ENCODE measurements at places on chromosomes 16 and 17.

DNA sequence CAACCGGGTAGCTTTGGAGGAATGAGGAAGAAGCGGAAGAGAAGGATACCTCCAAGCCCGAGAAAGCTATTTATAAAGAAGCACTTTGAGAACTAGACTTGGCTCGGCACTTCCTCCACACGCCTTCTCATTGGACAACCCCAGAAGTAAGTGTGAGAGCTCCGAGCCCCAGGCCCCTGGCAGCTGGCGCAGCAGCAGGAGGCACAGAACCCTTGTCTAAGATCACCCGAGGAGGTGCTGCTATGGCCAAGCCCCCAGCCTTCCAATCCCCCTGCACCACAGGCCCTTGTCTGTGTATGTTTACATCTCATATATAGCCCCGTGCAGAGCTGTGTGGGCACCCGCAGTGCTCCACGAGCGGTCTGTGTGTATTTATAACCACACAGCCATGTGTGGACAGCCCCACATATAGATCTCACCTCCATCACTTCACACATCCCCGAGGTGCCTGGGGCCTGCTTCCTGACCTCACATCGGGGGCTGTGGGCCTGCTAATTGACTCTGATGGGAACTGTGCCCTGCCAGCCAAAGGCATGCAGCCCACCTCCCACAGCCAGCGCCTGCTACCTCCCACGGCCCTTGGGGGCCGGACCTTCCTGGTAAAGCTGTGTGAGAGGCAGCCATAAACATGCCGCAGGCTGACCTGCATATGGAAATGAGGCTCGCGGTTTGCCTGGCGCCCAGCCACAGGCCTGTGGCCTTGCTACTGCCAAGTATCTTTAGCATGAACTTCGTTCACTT, 96.1 kb downstream of the C17orf67 start:
- no peak for DNase-seq

- DNase-seq: no peak
These were observed 20.6 kb downstream of the MYL4 start for GRCh38 chr17:47229535-47230443.

DNA sequence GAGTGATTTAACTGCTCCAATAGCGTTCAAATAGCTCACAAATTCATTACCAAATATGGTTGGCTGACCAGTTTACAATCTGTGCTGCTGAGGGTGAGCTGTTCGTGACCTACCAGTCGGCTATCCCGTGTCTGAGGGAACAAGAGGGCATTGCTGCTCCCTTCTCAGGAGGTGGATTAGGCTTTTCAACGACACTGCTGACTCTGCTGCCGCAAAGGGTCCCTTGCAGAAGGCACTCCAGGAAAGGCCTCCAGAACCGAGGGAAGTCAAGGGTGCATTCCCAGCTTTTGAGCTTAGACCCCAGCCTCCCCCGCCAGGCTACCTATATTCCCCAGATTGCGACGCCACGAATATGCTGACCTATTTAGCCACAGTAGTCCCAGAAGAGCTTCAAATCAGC, 32.3 kb downstream of the GJC1 start:
- DNase-seq: no peak

DNA sequence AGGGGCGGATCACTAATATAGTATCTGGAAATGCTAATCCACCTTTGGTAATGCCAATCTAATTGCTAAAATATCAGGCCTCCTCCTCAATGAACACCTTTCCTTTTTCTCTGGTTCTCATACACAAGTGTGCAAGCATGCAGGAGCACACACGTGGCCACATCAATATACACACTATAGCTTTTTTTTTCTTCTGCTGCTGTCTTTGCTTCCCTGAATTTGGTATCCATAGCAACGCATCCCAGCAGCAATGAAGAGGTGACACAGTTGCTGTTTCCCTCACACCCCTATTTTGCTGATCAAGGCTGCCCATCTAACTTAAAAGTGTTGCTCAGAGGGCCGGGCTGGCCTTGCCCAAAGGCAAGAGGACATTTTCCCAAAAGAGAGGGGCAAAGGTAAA, 15.4 kb downstream of the NOG start:
- DNase-seq: no peak

GRCh38 chr17:46790216-46790615, 28.3 kb downstream of the WNT3 start:
- DNase-seq: no peak

DNA sequence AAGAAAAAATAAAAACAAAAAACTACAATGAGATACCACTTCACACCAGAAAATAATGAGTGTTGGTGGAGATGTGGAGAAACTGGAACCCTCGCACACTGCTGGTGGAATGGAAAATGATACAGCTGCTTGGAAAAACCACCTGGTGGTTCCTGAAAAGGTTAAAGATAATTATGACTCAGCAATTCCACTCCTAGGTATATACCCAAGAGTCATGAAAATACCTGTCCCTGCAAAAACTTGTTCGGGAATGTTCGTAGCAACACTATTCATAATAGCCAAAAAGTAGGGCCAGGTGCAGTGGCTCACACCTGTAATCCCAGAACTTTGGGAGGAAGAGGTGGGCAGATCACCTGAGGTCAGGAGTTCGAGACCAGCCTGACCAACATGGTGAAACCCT, 8.1 kb upstream of the ITGAE start:
- DNase-seq: no peak

DNA sequence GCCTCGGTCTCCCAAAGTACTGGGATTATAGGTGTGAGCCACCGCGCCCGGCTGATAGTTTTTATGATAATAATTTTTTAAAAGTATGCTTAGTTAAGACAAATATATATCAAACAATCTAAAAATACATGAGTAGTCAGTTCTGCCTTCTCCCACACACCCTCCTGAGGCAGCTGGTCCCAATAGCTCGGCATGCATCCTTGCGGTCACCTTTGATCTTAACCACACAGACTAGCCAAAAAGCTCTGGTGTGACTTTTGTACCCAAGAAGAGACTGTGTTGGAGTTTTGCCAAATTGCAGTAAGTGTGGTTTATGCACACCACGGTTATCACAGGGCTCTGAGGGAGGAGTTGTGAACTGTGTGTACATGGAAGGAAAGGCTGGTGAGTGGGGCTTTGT, 25.6 kb downstream of the ATP6V0A1 start:
- no peak for DNase-seq

DNA sequence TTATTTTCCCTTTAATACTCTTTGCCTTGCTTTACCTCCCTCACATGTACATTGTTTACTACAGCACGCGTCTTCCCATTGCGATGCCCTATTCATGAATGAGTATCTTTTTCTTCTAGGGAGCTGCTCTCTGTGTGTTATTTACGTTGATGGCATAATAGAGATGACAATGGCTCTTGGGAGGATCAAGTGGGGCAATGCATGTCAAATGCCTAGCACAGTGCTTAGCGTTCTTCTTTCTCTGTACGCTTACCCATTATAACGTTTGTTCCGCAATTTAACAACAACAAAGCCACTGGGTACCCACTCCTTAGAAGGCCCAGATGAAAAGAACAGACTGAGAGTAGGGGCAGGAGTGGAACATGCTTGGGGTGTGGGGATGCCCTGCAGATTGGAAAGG, 271.6 kb upstream of the TNRC6C start:
- DNase-seq: no peak

DNA sequence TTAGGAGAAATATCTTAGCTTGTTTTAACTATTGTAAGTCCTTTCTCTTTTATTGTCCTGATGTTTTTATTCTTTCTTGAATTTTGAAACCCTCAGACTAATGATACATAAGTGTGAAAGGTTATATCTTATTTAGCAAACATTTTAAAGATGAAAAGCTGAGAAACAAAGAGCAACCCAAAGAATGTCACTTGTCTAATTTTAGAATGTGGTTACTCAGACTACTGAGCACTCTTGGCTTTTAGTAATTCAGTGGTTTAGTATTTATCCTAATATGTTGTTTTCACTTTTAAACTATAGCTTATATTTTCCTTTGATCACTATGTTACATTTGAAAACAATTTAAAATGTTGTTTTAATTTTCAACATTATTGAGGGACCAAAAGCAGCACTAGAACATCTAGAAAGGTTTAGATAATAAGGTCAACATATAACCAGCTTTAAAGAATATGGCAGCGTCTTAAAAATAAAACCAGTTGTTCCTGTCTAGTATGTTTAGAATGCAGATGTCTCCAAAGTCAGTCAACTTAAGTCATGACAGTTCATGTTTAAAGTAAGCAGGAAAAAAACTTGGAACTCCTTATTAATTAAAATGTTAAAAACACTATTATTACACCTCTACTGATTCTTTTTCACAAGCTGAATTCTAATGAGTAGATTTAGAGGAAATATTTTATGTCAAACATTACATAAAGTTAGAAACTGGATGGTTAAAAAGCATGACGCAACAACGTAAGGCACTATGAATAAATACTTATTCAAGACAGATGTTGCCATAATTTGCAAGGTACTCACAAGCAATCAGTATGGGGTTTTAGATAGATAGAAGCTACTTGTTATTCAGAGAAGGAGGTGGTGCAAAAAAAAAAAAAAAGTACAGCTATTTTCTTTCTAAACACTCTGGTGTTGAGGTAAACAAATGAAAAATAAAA, 2.4 kb downstream of the MBTD1 start:
- DNase-seq: no peak

GRCh38 chr17:70863436-70864248, 694.3 kb downstream of the KCNJ2 start:
- DNase-seq: no peak

DNA sequence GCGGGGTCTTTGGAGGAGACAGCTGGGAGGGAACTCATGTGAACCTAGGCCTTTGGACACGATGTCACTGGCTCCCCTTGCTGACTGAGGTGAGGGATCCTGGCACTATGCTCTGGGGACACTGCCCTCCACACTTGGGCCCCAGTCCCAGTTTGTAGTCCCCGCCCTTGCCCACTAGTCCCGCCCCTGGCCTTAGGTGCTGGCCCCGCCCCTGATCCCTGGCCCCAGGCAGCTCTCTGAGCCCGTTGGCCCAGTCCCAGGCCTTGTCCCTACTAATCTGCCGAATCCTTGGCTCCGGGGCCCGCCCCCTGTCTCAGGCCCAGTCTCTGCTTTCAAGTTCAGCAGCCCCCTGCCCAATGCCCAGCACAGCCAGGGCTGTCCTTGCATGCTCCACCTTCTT, 61.0 kb downstream of the SMPD3 start:
- no peak for DNase-seq

DNA sequence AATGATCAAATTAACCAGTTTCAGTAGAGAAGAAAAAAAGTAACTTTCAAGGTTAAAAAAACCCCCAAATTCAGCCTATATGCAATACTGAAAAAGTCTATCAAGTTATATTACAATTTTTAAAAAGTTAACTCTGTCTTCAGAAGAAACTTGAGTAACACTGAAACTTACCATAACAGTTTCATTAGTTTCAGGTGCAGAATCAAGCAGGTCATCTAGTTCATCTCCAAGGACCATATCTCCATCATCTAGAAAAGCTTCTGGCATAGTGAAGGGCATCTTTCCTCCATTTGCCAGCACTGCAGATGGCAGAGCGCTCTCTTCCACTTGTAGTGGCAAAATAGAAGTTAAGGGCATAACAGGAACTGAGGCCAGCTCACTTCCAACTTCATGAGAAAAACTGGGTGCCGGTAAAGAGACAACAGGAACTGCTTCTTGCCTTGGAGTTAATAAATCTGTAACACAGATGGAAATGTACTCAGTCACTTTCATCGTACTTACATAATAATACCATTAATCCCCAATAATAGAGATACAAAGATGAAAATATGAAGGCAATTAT, 22.9 kb downstream of the ZC3H7A start:
- DNase-seq: no peak

- no peak for DNase-seq
These were observed 42.7 kb downstream of the GNAO1 start for GRCh38 chr16:56233795-56234566.
